NB4 (cell line): ENCODE measurements at places on chromosomes 5 and 9.

GRCh38 chr5:39213447-39214207 lies 5.7 kb downstream of the FYB1 start:
- DNase-seq = no peak

GRCh38 chr5:308672-309271 lies 12.7 kb upstream of the AHRR start:
- DNase-seq = no peak

GRCh38 chr5:142749321-142749720 lies 20.9 kb upstream of the ARHGAP26 start:
- peak; percentile 64 for DNase-seq

DNA sequence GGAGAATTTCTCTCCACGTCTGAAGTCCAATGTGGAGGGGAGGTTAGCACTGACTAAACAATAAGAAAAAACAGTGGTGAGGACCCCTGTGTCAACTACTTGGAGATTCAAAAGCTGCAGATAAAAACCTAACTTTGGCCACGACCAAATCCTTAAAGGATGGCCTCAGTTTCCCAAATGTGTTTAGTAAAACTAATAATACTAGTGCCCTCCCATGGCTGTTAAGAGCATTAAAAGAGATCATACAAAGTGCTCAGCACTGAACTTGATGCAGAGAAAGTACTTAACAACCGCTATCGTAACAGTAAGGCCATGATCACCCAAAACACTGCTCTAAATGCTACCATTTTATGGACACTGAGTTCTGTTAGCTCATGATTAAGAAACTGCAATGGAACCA lies 288.4 kb downstream of the EBF1 start:
- DNase-seq = no peak

GRCh38 chr9:8115570-8115969 lies 316.0 kb upstream of the DMAC1 start:
- DNase-seq = no peak

DNA sequence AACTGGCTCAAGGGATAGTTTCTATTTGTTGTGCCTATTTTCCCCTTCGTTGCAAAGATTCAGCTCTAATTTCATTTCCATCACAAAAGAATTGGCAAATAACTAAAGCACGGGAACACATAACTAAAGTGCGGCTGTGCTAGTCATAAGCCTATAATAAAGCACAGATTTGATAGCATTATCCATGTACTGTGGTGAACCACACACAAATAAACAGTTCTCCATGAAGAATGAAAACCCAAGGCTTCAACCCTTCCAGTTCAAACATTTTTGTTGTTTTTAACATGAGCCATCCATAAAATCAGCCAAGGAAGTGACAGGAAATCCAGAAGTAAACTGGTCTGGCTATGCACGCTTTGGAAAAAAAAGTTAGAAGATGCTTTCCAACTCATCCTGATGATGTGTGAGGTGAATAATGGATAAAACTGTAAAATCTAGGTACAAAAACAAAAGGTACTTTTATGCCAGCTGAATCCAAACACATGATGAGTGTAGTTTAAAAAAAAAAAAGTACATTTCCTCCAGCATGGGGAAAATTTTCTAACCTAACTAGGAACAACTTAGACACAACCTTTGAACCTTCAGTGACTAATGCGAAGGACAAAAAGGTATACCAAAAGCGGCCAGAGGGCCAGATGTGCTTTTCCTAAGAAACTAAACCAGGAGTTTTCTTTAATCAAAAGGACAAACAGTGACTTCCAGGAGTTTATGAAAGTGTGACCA lies 10.2 kb downstream of the ZNF608 start:
- no peak for DNase-seq

GRCh38 chr5:151016700-151017099 lies 3.7 kb upstream of the GPX3 start:
- peak; percentile 79 for DNase-seq

DNA sequence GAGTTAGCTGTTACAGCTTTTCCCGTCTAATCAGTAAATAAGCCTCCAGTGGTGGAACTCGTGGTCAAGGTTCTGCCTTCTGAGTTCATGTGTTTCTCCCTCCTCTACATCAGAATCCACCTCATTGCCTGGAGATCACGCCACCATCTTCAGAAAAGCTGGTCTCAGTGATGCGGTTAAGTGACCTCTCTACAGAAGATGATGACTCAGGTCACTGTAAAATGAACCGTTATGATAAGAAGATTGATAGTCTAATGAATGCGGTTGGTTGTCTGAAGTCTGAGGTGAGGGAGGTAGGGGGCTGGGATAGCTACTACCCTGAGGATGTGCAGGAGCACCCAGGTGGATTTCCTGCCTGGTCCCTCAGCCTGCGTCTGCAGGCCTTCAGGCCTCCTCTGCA lies 13.3 kb downstream of the ODF2 start:
- DNase-seq = no peak

- DNase-seq = no peak
These were observed 87.1 kb upstream of the FAM174A start for GRCh38 chr5:100448111-100448528.

GRCh38 chr9:1025131-1025530 lies 25.0 kb upstream of the DMRT2 start:
- DNase-seq = no peak

DNA sequence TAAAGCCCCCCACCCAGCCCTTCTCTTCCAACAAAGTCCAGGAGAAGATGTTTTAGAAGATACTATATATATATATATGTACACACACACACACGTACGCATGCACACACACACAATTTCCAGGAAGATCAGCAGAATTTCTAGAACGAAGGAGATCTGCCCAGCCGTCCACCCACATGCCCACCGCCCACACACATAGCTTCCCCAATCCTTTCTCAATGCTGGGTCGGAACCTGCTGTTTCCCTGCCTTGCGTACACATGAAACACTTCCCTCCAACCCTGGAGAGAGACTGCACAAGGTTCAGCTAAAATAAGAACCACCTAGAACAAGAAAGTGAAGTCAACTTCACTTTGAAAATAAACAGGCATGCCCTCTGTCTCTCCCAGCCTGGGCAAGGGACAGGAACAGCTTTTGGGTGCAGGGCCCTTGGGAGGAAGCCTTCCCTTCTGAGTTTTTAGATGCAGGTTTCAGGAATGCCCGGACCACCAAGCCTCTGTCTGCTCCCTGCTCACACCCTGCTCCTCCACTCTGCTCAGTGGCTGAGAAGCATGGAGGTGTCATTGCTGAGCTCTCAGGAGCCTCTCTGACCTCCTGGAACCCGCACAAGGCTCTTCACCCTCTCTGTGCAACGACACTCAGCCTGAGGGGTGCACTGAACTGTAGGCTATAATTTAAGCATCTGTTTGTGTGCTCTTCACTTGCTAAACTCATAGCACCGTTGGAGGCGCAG lies 149.4 kb downstream of the C5orf15 start:
- no peak for DNase-seq

DNA sequence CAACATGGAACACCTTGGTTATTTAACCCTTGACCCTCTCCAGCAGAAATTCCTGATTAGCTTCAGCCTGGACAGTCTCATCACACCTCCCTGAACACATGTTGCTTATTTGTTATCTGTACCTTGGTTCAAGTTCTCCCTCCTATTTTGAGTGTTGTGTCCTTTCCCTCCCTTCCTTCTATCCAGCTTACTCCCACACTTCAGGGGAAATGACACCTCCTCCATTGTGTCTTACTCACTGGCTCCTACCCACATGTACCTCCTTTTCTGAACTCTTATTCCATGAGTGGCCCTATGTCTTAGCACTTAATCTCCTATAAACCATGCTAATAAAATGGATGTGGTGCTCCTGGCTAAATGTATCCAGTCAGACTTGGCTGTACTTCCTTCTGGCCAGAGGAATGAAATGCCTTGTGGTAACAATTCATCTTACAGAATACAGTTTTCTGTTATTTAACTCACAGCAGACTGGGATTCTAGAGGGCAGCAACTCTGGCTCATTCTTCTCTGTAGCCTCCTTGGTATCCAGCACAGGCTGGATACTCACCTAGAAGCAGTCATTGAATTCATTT lies 11.2 kb downstream of the LIX1 start:
- no peak for DNase-seq

DNA sequence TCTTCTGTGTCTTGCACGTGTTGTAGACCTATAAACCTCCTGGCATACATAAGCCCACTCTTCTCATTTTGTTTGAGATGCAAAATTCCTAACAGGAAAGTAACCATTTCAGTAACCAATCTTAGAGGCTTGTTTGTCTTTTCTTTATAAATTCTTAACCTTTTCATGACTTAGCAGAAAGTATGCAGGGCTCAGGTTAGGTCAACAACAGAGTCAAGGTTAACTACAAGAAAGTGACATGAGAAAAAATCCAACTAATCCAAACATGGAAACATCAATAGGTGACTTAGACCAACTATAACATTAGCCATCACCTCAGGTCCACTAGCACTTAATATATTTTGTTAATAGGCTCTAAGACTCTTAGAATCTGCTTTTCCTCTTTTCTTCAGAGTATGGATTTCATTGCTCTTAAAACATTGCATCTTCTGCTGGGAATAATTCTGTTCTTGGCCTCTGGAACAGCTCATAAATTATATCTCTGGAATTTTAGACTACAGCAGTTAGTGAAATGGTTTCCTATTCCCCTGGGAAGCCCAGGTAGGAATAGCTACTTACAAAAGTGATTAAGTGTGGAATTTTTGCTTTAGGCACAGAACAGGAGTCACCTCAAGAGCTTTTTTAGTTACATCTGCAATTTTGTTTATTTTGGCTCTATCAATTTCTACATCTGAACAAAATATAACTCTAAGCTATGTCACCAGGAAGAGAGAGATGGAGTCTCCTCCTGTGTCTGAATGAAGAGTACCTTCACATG lies 155.3 kb upstream of the ANKRD55 start:
- DNase-seq = no peak

DNA sequence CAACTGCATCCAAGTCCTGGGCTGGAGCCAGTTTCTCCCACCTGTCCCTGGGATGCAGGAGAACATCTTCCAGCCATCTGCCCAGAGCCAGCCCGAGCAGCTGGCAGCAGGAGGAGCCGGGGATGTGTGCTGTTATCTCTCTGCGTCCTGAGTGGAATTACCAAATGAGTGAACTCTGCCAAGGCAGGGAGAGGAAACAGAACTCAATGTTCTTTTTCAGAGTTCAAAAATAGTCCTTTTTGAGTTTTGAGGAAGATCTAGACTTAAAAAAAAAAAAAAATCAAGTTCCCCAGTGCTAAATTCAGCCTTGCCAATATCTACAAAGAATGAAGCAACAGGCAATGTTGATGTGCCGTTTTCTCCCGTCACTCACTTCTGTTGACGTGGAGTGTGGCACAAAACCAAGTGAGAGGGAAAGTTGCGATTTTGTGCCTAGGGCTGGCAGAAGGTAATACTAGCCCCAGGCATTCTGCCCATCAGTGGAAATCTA lies 56.2 kb downstream of the TMOD1 start:
- DNase-seq = no peak

DNA sequence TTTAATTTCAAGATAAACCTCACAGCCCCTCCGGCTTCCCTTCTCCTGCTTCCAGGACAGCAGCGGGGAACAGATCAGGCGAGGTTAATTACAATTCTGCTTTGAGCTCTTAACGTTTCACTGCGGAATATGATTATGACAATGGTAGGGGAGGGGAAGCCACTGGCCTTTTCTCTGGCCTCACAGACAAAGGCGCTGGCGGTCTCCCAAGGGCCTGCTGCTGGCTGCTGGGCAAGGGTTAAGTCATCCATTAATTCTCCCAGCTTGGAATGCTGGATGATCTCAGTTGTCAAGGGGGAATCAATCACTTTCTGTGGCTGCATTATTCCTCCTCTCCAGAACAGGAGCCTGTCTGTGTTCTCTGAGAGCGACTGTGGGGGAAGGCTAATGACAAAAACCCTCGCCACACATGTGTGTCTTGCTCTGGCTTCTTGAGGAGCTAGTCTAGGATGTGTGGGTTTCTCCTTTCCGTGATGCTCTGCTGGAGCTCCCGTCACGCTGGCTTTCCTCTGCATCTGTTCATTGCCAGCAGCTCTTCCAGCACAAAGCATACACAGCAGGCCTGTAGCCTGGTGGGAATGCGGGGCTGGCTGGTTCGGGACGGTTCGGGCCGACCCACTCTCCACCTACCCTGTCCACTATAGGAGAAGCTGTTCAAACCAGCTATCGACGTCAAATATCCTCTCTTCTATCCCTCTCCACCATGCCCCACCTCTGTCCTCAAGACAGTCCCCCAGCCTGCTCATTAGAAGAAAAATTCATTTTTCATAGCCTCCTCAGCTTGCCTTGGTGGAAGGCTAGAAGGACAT lies 82.8 kb downstream of the DCP2 start:
- no peak for DNase-seq

GRCh38 chr9:129509533-129509928 lies 111.4 kb downstream of the C9orf50 start:
- DNase-seq = no peak

GRCh38 chr9:15115702-15116101 lies 191.3 kb downstream of the TTC39B start:
- no peak for DNase-seq

DNA sequence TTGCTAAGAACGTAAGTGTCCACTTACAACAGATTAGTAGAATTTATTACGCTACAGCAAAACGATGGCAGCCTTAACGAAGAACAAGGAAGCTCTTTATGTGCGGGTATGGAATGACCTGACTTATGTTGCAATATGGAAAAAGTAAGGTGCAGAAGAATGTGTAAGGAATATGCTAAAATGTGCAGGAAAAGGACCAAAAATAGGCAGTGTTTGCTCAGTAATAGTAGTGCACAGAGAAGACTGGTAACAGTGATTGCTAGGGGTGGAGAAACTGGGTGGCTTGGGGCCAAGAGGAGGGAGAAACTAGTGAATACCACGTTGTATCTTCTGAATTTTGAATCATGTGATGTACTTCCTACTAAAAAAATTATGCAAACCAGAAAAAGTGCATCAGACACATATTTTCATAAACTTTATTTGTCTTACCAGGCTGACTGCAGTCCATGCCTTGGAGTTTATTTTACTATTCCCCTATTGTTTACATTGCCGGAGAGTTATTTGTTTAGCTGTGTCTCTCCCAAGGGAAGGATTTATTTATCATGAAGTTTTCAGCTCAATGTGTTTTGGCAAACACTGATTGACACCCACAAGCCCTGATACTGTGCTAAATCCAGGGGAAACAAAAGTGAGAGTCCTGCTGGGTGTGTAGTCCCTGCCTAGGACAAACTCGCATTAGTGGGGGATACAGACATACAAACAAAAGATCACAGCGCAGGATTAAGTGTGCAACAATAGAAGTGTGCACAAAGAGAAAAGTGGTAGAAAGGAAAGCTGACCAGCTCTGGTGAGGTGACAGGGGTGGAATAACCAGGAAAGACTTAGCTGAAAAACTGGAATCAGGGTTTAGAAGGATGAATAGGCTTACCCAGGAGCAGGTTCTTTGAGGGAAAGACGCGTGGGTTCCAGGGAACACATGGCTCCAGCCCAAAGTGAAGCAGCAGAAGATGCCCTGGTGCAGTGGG lies 34.0 kb upstream of the ZNF484 start:
- DNase-seq = no peak

GRCh38 chr9:134059188-134059641 lies 8.6 kb downstream of the BRD3 start:
- DNase-seq = no peak

DNA sequence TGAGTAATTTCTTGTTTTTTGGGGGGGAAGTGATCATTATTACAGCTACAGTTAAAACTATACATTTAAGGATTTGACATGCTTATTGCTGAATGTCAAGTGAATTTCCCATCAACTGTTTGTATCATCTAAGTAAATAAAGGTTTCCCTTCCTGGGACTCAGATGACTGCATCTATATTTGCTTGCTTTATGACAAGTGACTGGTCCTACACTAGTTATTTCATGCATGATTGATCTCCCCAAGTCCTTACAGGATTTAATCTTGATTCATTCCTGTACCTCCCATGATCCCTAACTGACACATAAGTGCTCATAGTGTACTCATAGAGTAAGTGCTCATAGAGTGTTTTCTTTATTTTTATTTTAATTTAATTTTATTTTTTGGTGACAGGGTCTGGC lies 2.8 kb downstream of the TXNDC8 start:
- no peak for DNase-seq

- no peak for DNase-seq
These were observed 116.0 kb downstream of the TENT4A start for GRCh38 chr5:6829150-6829784.
